Hepatocyte (in vitro differentiated cells): ENCODE measurements at places on chromosomes 7 and 10. TPM values are rescaled to one million over a fixed set of nuclear protein-coding genes. Genes with fewer than 3 reads are reported as not detected.

GRCh38 chr10:100811752-100812750 is 66.7 kb downstream of the PAX2 start:
- H3K4me3 ChIP-seq, result no peak overlapping the region
- no peaks in the 10 kb centered on the region for H3K4me1 ChIP-seq
- H3K27ac ChIP-seq, result no peak overlapping the region
- DNase-seq, result no peak
- peaks cover 61% of the 10 kb centered on the region for H3K27me3 ChIP-seq
- no peaks in the 10 kb centered on the region for H3K36me3 ChIP-seq

- no peaks in the 10 kb centered on the region for H3K27me3 ChIP-seq
- no peak for DNase-seq
- no peaks in the 10 kb centered on the region for H3K36me3 ChIP-seq
- H3K4me3 ChIP-seq, result no peak overlapping the region
- no peaks in the 10 kb centered on the region for H3K4me1 ChIP-seq
These were observed 15.2 kb upstream of the FZD1 start for GRCh38 chr7:91248996-91249395.

- H3K4me3 ChIP-seq, result no peak overlapping the region
- H3K27me3 ChIP-seq, result no peaks in the 10 kb centered on the region
- DNase-seq, result no peak
- H3K36me3 ChIP-seq, result no peaks in the 10 kb centered on the region
These were observed 49.8 kb upstream of the PDZD8 start for GRCh38 chr10:117424883-117425649.

The PNLIPRP1 gene
- polyA plus RNA-seq, result 0.39 TPM in 1 of 2 replicates, not detected in the other

The CFAP46 gene
- polyA plus RNA-seq, result 1.5 and 2.2 TPM in 2 replicates

The PHKG1 gene
- 0.13 and 0.28 TPM in 2 replicates for polyA plus RNA-seq

DNA sequence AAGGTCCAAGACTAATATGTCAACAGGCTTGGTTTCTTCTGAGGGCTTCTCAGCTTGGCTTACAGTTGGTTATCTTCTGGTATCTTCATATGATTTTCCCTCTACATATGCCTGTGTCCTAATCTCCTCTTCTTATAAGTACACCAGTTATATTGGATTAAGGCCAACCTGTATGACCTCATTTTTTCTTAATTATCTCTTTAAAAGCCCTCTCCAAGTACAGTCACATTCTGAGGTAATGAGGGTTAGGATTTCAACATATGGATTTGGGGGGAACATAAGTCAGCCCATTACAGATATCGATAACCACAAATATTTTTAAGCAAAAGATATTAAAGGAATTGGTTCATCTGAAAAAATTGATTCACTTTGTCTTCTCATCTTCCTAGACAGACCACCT is 49.2 kb downstream of the IQUB start:
- no peaks in the 10 kb centered on the region for H3K4me1 ChIP-seq
- no peak overlapping the region for H3K27ac ChIP-seq
- no peaks in the 10 kb centered on the region for H3K27me3 ChIP-seq
- no peaks in the 10 kb centered on the region for H3K36me3 ChIP-seq
- no peak overlapping the region for H3K4me3 ChIP-seq

- no peaks in the 10 kb centered on the region for H3K36me3 ChIP-seq
- H3K27me3 ChIP-seq, result no peaks in the 10 kb centered on the region
- H3K4me3 ChIP-seq, result no peak overlapping the region
- no peaks in the 10 kb centered on the region for H3K4me1 ChIP-seq
These were observed 71.7 kb upstream of the AUTS2 start for GRCh38 chr7:69526570-69526969.

The SPDYE6 gene
- polyA plus RNA-seq, result 0.68 and 1.0 TPM in 2 replicates
